ENCODE measurements at places on chromosomes 1 and 21.

DNA sequence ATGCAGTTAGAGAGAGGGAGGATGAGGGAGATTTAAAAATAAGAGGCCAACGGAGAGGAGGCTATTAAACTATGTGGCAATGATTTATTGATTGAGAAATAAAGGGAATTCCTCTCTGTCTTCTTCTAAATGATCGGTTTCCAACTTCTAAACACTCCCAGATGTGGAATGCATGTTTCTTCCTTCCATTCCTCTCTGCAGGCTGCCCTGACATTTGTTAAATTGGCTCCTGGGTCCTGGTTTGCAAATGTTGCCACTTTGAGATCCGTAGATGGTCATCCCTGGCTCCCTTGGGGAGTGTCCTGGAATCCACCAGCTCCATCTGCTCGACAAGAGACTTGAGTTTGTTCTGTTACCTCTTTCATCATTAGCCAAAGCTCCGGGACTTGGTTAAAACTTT lies 10.3 kb upstream of the C1orf198 start:
- DNase-seq: no peak

GRCh38 chr1:9212735-9213134 lies 21.8 kb upstream of the H6PD start:
- DNase-seq: no peak

DNA sequence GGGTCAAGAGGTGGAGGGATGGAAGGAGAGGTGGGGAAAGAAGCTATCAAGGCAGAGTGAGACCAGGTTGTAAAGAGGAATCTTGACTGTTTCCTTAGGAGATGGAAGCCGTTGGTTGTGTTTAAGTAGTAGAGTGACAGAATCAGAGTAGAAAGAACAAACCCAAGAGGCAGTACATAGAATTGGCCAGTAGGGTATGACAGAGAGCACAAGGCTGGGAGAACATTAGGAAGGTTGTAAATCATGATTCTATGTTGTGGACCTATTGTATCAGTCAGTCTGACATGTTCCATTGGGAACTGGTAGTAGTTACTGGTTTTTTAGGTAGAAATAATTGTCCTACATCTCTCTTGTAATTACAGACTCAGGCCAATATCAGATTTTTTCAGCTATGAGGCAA lies 486.9 kb upstream of the USP24 start:
- no peak for DNase-seq

DNA sequence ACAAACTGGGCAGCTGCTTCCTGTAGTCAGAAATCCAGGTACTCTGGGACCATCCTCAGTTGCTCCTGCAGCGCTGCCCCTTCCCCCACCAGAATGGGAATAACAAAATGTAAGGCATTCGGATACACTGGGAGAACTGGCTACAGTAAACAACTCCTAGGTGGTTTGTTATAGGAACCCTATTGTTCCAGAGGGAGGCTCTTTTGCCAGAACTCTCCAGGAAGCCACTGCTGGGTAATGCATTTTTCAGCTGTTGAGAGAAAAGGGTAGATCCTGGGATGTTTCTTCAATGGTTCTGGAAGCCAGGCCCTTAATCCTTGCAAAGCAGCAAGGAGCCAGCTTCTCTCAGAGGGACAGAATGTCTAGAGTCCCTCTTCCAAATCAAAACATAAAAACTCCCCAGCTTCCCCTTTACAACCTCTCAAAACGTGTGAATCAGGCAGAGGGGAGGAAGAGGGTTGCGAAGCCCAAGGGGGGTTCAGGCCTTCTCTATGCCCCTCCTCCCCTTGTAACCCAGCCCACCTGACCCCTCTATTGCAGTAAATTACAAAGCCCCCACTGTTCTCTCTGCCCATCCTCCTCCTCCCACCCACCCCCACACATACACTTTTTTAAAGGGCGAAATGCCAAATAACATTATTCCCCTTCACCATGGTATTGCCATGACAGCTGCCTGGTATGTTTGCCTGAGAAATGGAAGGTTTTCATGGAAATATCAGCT lies 29.1 kb downstream of the PLPP3 start:
- DNase-seq: no peak

- DNase-seq: no peak
These were observed 132.5 kb upstream of the CACHD1 start for GRCh38 chr1:64337475-64337874.

DNA sequence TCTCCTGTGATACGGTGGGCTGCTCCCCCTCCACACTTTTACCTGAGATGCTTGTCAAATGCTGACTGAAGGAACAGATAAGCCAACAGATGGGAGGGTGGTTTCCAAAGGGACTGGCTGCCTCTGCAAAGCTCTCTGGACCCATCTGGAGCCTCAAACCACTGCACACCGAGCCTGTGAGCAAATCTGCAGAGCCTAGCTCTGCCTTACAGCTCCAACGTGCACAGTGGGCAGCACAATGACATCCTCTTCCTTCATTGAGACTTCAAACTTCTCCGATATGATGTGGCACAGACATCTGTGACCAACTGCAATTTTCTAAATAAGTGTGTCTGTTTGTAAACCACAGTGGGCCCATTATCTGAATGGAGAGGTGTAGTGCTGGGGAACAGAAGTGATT lies 26.2 kb upstream of the KNCN start:
- no peak for DNase-seq

GRCh38 chr1:45554198-45554597 lies 3.6 kb downstream of the AKR1A1 start:
- DNase-seq: no peak

DNA sequence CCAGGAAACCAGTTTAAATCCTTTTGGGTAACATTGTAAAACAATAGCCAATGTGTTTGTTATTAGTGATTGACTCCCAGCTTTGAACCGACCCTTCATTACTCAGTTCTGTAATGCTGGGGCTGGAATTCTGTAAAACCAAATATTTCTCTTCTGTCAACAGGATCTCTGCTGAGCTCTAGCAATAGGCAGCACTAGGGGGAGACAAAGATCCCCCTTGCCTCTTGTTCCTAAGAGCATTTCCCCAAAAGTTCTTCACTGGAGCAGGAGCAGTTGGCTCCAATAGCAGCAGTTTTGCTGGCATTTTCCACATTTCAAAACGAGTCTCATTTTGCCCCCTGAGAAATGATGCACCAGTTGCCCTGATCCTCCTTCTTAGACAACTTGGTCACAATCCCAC lies 1671.1 kb downstream of the MRPL39 start:
- no peak for DNase-seq

DNA sequence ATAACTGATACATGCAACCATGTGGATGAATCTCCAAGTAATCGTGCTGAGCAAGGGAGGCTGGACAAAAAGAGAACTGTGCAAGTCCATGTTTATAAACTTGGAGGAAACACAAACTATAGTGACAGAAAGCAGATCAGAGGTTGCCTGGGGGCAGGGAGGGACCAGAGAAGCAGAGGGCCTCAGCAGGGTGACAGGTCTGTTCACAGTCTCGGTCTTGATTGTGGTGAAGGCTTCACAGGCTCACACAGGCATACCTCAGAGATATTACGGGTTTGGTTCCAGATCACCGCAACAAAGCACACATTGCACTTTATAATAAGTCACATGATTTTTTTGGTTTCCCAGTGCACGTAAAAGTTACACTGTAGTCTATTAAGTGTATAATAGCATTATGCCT lies 28.5 kb downstream of the ACOT7 start:
- DNase-seq: no peak

DNA sequence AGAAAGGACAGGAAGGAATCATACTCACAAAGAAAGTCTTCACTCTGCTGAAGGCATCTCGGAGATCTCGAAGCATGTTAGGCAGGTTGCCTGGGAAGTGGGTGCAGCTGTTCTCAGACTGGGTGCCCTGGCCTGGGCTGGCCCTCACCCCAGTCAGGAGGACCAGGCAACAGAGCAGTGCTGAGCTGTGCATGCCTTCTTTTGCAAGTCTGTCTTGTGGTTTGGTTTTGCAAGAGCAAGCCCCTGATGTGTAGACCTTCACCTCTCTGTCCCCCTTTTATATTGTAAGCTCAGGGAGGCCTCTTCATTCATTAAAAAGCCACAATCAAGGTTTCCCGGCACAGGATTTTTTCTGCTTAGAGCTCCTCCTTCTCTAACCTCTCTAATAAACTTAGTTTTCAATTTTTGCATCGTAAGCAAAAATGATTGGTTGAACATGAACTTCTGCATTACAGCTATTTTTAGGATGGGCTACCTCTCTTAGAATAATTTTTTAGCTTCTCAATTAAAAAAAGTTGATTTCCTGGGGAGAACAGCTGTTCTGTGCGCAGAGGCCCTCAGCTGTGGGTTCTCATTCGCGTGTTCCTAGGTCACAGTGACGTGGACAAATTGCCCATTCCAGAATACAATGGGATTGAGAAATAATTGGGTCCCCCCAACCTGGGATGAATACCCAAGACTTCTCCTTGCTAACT lies at the start of gene IL10:
Gene IL10 (minus strand): TSS at position 252 of the 695 bp plus-strand sequence. CDS start 59 bp downstream, at position 193.
- no peak for DNase-seq

DNA sequence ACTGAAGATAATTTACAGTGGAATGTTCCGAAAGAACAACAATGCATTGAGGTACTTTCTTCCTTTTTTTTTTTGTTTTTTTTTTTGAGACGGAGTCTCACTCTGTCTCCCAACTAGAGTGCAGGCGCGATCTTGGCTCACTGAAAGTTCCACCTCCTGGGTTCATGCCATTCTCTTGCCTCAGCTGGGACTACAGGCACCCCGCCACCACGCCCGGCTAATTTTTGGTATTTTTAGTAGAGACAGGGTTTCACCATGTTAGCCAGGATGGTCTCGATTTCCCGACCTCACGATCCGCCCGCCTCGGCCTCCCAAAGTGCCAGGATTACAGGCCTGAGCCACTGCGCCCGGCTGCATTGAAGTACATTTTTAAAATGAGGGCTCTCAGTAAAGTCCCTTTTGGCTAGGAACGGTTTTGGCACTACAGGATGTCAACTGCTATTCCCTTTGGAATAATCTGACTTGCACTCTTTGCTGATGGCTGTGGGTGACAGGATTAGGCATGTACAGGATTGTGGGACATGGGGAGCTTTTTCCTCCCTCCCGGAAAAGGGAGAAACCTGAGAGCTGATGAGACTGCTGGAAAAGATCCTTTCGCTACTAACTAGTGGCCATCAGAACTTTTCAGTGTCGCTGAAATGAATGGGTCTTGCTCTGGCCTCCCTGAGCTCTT lies 56.9 kb upstream of the EDEM3 start:
- DNase-seq: no peak

DNA sequence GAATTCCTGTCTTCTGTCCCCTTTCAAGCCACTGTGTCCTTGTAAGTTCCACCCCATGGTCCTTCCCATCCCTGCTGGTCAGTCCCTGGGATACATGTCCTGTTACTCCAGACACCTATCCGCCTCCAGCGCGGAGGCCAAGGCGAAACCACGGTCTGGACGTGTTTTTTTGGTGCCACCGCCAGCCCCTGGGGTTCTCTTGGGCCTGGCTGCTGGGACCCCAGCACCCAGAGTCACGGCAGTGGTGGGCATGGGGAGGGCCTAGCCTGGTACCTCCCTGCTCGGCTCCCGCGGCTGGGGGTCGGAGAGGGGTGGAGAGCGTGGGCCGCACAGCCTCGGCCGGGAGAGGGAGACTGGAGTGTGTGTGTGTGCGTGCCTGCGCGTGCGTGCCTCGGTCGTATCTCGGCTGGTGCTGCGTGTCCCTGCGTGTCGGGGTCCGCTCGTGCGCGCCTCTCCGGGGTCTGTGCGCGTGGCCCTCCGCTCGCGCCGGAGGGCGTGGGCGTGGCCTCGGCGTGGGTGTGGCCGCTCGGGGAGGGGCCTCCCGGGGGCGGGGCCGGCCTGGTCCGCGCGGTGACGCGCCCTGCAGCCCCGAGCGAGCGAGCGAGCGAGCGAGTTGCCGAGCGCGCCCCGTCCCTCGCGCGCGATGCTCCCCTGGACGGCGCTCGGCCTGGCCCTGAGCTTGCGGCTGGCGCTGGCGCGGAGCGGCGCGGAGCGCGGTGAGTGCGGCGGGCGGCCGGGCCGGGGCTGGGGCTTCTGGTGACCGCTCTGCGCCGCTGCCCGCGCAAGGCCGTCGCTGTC lies at the start of gene VWA1:
Gene VWA1 (plus strand): TSS at position 585 of the 798 bp plus-strand sequence. CDS start 59 bp downstream, at position 644.
- DNase-seq: peak; percentile 85

DNA sequence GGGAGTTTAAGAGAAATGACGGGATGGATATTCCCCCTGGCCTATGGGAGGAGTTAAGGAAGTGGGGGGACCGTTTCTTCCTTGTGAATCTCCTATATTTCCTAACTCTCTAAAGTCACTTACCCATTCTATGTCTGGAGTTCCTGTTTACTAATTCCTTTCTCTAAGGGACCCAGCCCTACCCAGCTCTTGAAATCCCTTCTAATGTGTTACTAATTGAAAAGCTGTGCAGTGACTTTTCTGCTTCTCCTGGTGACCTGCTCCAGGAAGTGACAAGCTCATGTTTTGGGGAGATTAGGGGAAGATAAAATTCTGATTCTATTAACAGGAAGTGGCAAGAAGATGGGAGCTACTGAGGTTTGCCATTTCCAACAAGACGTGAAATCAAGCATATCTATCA lies 4.0 kb upstream of the SAMSN1 start:
- DNase-seq: no peak

DNA sequence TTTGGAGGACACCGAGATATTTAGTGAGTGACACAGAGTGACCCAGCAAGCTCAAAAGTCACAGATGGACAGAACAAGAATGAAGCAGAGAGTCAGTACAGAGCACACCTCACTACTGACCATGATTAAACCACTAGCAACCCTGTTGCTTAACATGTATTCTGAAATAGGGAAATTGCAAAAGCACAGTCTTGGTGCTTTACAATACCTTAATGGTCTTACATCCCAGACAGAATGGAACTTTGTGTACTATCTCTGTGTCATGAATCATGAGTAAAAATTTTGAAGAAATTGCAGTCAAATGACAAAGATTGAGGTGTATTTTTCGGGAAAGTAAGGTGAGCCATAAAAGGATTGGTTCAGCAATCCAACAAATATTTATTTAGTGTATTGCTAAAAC lies 2.7 kb upstream of the SAMSN1 start:
- DNase-seq: no peak

DNA sequence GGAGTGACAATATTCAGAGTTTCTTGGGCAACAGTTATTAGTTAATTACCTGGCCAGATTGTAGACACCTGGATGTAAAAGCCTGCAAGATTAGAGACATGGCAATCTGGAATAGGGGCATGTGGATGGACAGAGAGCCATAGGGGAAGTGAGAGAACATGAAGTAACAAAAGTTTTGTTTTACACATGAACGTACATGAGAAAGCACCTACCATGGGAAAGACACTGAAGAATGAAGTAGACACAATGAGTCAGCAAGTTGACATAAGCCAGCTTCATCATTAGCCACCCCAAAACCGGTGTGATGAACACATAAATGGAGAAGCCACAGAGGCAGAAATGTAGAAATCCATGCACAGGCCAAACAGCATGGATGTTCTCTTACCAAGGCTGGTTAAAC lies 462.1 kb upstream of the C1orf87 start:
- no peak for DNase-seq

GRCh38 chr1:229258031-229258756 lies 12.7 kb upstream of the RAB4A start:
- peak; percentile 40 for DNase-seq

GRCh38 chr1:174217248-174217647 lies 57.9 kb downstream of the RABGAP1L start:
- no peak for DNase-seq

GRCh38 chr1:71292203-71292602 lies 211.4 kb upstream of the ZRANB2 start:
- DNase-seq: no peak

All from D721Med (cell line).